ENCODE measurements at places on chromosomes 2 and 18.

GRCh38 chr2:199465988-199466691 lies 8.4 kb upstream of the SATB2 start:
- no peak for DNase-seq

GRCh38 chr2:241997017-241997416 lies 127.5 kb downstream of the RTP5 start:
- no peak for DNase-seq

GRCh38 chr2:28011322-28011737 lies 120.8 kb downstream of the BABAM2 start:
- no peak for DNase-seq

DNA sequence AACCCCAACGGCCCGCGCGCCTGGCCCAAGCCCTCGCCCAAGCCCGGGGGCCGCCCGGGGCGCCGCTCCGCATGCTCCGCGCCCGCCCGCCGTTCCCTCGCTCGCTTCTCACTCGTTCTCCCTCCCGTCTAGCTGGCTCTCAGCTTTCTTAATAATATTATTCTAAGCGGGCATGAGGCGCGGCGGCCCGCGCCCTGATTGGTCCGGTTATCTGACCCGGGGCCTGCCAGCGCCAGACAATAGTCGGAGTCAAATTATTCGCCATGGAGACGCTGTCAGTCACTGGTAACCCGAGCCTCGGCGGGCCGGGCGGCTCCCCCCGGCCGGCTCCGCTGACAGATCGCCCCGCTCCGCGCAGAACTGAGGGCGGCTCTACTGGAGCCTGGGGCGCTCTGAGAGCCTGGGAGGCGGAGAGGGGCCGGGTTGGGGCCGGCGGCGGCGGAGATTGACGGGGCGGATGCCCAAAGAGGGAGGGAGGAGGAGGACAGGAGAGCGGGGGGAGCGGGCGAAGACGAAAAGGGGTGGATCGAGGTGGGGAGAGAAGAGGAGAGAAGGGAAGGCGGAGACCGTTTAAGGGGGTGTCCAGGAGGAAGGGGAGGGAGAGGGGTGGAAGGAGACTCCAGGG lies at the start of gene SIX2:
Gene SIX2, minus strand, starts transcription at position 150 of the 625 bp plus-strand sequence. CDS start 342 bp downstream, outside the sequence.
- no peak for DNase-seq

GRCh38 chr2:61645911-61646310 lies 107.8 kb upstream of the XPO1 start:
- DNase-seq, result no peak

- no peak for DNase-seq
These were observed 3.2 kb downstream of the DNAJB2 start for GRCh38 chr2:219282375-219282774.

DNA sequence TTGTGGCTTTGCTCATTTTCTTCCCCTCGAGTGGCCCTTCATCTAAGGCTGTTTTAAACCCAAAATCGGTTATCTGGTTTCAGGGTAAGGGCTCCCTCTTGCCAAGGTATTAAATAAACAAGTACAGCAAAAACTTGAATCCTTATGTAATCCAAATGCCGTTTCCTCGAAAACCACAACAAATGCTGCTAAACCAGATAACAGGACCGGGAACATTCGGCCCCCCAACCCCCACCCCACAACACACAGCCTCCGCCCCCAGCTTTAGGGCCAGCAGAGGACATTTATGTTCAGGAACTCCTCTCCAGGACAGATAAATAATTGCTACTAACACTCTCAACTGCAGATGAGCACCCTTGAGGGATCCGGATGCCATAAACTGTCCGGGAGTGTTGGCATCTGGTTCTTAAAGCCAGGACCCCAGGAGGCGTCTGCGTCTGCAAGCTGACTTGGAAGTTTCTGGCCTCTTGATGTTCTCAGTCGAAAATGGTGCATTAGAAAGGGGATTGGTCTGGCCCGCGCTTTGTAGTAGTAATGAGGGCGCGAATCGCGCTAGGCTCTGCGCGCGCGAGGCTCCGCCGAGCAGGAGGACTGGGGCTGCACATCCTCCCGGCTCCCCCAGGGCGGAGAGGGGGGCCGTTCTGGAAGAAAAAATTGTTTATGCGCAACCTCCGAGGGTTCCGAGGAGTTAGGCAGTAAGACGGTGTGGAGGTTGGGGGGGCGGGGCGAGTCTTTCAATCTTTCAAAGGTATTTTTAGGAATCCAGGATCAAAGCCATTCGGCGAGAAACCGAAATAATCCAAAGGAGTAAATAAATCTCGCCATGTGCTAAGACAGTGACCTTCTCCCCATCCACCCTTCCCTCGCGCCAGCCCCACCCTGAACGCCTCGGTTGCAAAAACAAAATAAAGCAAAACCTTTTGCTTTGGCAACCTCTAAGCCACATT lies 3.9 kb upstream of the ID2 start:
- DNase-seq, result no peak

- no peak for DNase-seq
These were observed 25.9 kb downstream of the MBD5 start for GRCh38 chr2:148046802-148047201.

DNA sequence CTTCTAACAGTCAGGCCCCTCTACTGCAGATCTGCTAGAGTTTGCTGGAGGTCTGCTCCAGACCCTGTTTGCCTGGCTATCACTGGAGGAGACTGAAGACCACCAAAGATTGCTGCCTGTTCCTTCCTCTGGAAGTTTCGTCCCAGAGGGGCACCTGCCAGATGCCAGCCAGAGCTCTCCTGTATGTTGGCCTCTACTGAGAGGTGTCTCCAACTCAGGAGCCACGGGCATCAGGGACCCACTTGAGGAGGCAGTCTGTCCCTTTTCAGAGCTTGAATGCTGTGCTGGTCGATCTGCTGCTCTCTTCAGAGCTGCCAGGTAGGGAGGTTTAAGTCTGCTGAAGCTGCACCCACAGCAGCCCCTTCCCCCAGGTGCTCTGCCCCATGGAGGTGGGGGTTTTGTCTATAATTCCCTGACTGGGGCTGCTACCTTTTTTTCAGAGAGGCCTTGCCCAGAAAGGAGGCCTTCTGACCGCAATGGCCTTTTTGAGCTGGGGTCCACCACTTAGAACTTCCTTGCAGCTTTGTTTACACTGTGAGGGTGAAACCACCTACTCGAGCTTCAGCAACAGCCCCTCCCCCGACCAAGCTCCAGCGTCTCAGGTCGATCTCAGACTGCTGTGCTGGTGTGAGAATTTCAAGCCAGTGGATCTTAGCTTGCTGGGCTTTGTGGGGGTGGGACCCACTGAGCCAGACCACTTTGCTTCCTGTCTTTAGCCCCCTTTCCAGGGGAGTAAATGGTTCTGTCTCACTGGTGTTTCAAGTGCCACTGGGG lies 566.0 kb downstream of the NR4A2 start:
- no peak for DNase-seq

DNA sequence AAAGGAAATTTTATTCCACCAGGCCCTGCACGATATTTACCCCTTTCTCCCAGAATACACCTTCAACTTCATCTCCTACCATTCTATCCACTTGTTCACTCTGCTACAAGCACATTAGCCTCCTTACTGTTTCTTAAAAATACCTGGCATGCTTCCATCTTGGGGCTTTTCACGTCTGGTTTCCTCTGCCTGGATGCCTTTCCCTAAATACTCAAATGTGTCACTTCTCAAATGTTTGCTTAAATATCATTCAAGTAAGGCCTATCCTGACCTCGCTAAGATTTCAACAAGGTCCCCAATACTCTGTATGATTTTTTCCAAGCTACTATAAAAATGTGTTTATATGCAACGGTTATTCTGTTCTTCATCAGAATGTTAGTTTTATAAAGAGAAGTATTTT lies 433.0 kb upstream of the CHAC2 start:
- DNase-seq, result no peak

GRCh38 chr2:101303688-101304087 lies 4.8 kb downstream of the RNF149 start:
- DNase-seq, result no peak

DNA sequence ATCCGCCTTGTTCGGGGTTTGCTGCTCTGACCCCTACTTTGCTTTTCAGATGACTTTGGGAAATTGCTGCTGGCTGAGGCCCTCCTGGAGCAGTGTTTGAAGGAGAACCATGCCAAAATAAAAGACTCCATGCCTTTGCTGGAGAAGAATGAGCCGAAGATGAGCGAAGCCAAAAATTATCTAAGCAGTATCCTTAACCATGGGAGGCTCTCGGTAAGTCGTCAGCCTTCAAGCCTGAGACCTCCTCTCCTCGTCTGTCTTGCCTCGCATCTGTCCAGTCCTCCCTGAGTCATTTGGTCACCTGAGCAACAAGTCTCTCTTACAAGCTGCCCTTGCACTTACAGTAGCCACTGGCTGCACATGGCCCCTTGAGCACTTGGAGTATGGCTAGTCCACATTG lies 34.7 kb upstream of the MCFD2 start:
- DNase-seq, result no peak

GRCh38 chr18:48796491-48797205 lies 154.1 kb downstream of the SMAD7 start:
- DNase-seq, result no peak

GRCh38 chr18:3420919-3421279 lies 29.1 kb upstream of the TGIF1 start:
- no peak for DNase-seq

DNA sequence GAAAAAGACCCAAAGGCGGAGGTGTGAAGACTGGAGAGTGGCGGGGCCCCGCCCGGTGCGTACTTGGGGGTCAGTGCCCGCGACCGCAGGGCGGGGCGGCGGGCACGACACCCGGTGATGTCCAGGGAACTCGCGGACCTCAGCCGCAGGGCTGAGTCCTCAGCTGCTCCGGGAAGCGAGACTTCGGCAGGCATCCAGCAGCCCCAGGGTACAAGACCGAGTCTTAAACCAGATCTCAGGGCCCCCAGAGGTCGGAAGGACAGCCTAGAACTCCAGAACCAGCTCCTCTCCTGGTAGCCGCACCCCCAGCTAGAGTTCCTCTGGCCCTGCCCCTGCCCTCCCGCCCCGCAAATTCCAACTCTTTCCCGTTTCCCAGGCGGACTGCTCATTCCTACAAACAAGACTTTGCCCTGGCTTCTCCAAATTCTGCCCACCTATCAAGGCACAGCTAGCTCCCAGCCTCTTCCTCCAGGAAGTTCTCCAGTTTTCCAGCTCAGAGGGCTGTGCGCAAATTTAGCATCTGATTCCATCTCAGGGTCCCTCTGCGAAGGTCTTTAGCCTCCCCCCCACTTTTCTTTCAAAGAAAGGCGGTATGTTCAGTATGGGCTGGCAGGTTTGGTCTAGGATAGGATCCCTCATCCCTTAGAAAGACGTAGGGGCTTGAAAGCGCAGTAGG lies 26.0 kb upstream of the NOTO start:
- DNase-seq, result no peak

- DNase-seq, result no peak
These were observed 3.8 kb upstream of the CYRIA start for GRCh38 chr2:16669388-16669787.

DNA sequence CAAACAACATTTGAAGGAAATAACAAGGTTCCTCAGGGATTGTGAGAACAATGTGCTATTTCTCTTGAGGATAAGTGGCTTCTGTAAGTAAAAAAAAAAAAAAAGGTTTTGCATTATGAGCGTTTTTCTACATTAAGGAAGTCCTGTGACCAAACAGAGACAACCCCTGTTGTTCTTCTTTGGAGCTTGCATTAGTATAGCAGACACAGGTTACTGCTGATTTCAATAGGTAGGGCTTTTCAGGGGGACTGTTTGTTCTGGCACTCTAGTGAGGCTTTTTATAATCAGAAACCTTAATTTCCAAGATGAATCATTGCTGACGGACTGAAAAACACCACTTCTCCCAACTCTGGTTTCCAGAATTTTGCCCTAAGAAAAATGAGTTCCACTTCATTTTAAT lies 8.2 kb downstream of the DPP10 start:
- DNase-seq, result no peak

DNA sequence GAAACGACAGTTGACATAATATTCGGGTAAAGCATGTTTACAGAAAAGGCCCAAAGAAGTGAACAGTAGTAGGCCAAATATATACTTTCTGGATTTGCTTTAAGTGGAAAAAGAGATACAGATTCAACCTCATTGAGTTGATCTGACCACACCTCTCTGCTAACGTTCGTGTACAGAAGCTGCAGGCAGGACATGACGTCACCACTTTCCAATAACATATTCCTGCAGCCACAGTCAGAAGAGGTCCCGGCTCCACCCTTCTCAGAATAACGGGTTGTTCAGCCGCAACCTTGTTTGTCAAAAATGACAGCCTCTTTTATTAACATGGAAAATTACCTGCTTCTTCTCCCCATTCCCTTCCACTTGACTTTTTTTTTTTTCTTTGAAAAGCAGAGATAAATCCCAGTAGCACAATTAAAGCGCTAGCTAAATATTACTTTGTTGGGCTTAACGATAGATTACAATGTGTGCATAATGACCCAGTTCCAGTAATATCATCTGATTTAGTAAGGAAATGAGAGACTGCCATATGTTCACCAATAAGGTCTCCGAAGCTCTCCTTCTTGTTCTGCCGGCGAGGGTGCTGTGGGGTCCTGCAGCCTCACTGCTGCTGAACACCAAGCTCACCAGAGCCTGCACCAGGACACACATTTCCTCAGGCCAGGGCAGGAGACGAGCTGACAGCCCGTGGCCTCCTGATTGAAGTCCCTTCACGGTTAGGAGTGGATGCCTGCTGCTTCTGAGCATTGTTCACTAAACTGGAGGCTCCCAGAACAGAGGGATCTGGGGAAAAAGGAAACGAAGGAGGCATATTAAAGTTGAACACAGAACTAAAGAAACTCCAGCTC lies 451.0 kb upstream of the SALL3 start:
- no peak for DNase-seq

DNA sequence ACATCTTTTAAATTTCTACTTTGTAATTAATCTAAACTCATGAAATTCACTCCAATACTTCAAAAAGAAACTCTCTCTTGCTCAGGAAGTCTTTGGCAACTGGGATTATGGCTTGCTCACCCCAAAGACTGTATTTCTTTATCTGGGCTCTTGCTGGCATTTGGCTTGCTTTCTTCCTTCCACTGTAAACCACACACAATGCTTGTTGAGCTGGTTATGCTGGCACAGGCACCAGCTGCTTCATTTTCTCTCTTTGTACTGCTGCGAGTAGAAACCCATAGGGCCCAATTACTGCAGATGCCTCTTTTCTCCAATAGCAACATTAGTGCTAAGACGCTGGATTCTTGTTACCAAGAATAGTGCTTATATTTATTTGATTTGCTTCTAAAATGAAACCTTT lies 51.4 kb downstream of the SLC38A11 start:
- no peak for DNase-seq

DNA sequence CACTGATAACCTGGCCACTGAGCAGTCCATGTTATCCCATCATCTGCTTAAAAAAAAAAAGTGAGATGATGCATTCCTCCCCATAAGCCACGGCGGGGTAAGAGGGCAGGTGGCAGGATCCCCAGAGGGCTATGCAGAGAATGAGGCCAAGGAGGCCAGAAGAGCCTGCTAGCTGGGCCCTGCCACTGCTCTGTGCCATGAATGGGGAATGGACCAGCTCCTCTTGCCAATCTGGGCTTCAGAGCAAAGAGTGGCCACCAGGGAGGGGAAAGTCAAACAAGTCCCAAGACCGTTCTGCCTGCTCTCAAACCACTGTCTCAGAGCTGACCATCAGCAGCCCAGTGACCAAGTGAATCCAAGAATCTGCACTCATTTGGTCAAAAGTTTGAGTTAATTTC lies 202.4 kb downstream of the TWIST2 start:
- DNase-seq, result no peak

- DNase-seq, result no peak
These were observed 79.6 kb downstream of the SPTBN1 start for GRCh38 chr2:54535599-54536195.

Measured in memory B cell (primary cell).